ENCODE measurements at places on chromosomes 7 and 10.

- no peak for DNase-seq
Observed at GRCh38 chr7:41882745-41883420, 180.0 kb upstream of the INHBA start.

DNA sequence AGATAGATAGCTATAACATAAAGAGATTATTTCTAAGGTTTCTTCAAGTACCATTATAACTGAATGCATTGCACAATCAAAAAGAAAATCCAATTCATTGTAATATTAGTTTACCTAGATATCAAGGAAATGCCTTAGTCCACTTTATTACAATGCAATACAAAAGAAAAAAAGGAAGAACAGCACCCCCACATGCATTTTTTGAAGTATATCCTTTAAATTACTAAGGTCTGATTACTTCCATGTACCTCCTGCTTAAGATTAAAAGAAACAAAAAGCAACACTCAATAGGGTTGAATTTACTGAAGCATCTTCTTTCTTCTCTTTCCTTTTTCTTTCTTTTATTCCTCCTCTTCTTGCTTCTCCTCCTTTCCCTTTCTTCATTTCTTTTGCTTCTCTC lies 973.8 kb upstream of the LRRTM3 start:
- no peak for DNase-seq

DNA sequence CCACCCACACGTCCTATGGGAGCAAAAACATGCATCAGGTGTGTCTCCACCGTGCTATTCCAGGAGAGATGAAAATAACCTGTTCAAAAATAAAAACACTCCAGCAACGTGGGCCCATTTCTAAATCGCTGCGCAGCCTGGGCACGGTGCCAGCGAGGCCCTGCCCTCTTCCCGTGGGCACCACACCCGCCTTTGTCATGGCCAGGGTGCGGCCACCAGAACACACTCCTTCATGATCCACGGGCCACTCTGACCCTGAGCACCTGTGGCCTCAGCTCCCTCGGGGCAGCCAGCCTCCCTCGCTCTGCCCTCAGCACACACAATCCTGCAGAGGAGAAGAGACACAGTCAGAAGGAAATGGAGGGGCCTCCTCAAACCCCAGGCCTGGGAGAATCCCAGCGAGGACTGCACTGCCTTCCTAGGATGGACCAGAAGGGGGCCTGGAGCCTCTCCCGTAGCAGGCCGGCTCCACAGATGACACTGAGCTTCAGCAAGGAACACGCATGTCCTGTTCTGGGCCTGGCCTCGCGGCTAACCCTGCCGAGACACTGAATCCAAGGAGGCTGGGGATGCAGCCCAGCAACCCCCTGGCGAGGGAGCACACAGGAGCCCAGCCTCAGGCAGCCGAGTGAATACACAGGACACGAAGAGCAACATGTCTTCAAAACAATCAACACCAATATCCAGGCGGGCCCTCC lies 169.0 kb downstream of the MAD1L1 start:
- DNase-seq: no peak

GRCh38 chr10:10811562-10811961 lies 206.1 kb upstream of the CELF2 start:
- DNase-seq: no peak

GRCh38 chr7:90771281-90771680 lies 175.2 kb downstream of the CDK14 start:
- no peak for DNase-seq

GRCh38 chr7:69738396-69738951 lies 140.2 kb downstream of the AUTS2 start:
- DNase-seq: no peak

DNA sequence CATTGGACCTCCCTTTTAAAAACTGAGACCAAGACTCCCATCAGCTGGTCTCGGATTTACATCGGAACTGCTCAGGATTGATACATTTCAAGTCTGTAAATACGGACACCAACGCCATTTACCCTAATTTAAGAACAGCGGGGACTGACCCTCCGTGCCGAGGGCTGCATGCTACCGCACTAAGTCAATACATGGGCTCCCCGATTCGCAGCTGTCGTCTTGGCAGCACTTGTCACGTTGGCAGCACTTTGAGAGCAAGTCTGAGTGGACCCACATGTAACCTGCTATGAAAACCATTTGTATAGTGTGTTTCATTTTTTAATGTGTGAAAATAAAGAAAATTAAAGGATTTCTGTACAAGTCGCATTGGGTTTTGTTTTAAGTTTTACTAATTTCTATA lies 83.4 kb downstream of the EZH2 start:
- DNase-seq: no peak

DNA sequence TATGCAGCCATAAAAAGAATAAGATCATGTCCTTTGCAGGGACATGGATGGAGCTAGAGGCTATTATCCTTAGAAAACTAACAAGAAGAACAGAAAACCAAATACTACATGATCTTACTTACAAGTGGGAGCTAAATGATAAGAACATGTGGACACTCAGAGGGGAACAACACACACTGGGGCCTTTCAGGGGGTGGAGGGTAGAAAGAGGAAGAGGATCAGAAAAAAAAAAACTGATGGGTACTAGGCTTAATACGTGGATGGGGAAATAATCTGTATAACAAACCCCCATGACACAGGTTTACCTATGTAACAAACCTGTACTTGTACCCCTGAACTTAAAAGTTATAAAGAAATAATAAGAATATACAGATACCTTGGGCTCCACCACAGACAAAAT lies 514.2 kb downstream of the ARL4A start:
- DNase-seq: peak; percentile 46

- DNase-seq: no peak
Observed at GRCh38 chr10:30197186-30197585, 137.8 kb upstream of the JCAD start.
